Activated T-cell treated with anti-CD3 and anti-CD28 coated beads for 24 hours (primary cell): ENCODE measurements at places on chromosomes 1 and 21.

- no peak for DNase-seq
Measured at GRCh38 chr1:25173809-25174340, 58.4 kb downstream of the SYF2 start.

- DNase-seq, result no peak
Measured at GRCh38 chr1:10517677-10517982, 42.9 kb downstream of the PEX14 start.

DNA sequence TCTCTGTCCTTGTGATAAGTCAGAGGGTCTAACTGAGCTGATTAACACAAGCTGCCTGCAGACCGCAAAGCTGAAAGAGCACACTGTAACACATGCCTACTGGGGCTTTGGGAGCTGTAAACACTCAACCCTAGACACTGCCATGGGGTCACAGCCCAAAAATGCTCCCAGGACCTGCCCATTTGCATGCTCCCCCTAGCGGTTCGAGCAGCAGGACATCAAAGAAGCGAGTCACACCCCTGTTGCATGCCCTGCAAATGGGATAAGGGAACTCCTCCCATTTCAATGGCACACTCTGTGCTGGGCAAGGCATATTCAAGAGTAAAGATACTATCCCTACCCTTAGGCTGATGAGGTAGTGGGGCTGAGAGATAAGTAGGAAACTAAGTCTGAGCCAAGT lies 22.8 kb downstream of the LCE3E start:
- no peak for DNase-seq

DNA sequence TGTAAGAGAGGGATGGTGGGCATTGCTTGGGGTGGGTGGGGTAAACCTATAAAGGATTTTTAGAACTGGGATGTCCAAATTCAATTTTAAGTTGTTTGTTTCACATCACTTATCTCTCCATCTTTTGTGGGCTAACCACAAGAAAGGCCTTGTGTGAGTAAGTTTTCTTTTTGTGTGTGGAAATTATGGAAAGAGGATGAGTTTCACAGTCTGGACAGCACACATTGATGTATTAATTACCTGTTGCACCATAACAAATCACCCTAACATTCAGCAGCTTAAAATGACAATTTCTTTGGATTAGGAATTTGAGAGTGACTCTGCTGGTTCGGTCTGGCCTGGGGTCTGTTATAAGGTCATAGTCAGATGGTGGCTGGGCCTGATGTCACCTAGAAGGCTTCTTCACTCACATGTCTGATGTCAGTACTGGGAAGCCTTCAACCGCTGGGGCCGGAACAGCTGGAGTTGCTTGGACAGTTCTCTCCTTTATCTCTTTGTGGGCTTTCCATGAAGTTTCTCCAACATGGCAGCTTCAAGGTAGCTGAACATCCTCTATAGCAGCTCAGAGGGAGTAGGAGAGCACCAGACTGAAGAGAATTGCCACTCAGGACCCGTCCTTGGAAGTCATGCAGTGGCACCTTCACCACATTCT lies 2.0 kb upstream of the COL9A2 start:
- no peak for DNase-seq

GRCh38 chr1:8627728-8628127 lies 189.7 kb downstream of the RERE start:
- DNase-seq, result no peak

DNA sequence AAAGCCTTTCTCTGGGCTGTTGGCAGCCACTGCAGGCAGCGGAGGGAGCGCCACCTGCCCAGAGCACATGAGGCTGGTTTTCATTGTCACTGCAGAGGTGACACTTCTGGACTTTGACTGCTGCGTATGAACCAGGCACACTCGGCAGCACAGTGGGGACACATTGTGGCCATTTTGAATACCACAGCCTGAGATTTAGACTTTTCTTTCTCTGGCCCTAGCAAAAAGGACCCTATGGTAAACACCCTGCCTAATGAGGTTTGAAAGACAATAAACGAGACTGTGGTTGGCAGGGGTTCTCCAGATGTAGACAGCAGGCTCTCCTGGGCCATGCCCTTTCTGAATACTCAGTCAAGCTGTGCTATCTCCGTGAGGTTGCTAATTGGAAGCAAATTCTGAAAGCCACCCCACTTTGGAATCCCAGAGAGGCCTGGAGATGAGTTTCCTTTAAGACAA lies 12.0 kb upstream of the KCNE2 start:
- DNase-seq, result no peak

GRCh38 chr1:59309795-59310548 lies 13.1 kb downstream of the FGGY start:
- no peak for DNase-seq

- no peak for DNase-seq
Measured at GRCh38 chr1:109909561-109909960, 1.1 kb upstream of the CSF1 start.

DNA sequence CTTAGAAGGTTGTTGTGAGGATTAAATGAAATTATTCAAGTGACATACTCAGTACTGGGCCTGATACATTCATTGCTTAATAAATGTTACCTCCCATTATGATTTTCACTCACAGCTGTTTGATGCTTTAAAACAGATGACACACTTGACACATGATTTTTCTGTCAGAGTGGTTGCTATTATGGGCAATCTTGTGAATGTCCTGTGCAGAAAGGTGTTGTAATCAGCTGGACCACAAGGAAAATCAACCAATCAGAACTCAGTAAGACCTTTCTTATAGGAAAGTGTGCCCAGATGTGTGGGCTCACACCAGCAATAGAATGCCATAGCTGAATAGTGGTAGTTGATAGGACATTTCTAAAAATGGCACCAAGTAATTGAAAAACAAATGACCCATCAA lies 23.5 kb downstream of the GJA5 start:
- DNase-seq, result no peak

GRCh38 chr1:200867018-200867811 lies 5.6 kb upstream of the GPR25 start:
- DNase-seq, result no peak

DNA sequence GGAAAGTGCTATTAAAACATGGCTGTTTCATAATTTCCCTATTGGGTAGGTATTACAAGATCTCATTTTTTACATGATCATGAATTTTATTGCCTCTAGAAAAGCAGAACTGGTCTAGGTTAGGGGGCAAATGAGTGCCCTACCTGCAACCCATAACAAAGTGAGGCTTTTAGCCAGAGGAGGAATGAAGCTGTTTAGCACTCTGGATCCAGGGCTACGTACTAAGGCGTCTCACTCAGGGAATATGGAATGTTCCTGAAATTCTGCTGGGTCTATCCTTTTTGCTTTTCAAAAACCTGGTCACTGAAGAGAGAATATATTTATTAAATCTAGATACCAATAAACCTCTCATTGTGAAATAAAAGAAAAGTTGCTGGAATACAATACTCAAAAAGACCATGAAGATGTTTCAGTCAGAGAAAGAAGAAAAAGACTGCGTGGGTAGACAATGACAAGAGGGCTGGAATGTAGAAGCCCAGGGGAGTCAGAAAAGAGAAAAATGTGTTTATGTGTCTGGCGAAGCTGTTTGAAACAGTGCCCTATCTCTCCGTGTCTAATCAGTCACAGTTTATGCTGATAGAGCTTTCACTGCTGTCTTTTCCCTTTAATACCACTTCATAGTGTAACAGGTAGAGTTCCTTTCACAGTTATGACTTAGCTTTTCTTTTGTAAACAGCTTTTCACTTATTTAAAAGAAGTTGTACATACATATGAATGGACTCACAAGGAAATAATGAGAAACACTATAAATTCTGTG lies 25.0 kb upstream of the SYDE2 start:
- no peak for DNase-seq

- peak; percentile 13 for DNase-seq
Measured at GRCh38 chr1:231421546-231421970, 529 bp downstream of the EGLN1 start.

- no peak for DNase-seq
Measured at GRCh38 chr1:43766818-43767525, 59.6 kb downstream of the ST3GAL3 start.

DNA sequence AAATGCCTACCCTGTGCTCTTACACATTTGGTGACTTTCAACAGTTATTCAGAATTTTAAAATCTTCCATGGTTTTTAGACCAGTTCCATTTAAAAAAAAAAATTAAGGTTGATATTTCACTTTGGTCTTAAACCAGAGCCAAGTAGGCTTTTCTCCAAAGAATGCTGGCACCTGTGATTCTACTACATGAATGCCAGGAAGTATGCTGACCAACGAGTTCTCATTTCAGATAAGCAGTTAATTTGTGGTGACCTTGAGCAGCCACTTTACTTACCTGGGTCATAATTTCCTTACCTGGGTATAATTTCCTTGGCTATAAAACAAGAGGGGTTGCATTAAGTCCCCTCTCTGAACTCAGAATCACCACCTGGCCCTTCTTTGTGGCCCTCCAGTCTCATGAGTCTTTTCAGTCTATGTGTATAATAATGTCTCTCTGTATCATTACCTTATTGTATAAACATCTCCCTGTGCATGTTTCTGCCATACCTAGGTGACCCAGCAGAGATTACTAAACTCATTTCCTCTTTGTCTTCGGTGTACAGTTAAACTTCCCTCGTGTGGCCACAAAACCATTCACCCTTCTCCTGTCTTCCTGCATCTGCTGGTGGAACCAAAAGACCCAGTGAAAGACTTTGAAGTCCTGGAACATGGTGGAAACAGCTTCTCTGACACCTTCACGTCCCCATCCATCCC lies 139.1 kb upstream of the DPT start:
- no peak for DNase-seq

- no peak for DNase-seq
Measured at GRCh38 chr1:171221665-171222591, 26.4 kb upstream of the FMO1 start.

GRCh38 chr1:62438163-62438562 lies 1.3 kb downstream of the USP1 start:
- DNase-seq, result no peak

DNA sequence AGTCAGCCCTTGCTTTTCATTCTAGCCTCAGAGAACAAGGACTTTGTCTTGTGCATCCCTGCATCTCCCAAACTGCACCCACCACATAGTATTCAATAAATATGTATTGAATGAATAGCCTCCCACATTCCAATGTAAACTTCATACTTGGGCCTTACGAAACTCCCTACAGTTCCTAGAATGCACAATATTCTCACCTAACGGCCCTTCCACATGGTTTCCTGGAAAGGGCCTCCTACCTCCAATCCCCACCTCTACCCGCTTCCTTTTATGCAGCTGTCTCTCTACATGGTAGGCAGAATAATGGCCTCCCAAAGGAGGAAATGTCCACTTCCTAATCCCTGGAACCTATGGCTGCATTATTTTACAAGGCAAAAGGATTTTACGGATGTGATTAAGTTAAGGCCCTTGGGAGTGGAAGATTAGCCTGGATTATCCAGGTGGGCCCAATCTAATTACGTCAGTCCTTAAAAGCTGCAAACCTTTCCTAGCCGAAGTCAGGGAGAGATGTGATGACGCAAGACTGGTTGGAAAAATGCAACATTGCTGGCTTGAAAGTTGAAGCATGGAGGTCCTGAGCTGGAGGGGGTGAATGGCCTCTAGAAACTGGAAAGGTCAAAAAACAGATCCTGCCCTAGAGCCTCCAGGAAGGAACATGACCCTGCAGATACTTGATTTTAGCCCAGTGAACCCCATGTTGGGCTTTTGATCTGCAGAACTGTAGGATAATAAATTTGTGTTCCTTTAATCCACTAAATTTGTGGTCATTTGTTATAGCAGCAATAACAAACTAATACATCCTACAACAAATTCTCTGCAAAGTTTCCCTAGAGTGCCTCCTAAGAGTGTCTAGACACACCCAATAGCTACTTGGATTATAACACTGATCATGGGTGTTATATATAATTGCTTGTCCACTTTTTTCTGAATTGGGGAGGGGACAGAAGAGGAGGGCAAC lies 5.2 kb upstream of the PIK3C2B start:
- DNase-seq, result no peak

DNA sequence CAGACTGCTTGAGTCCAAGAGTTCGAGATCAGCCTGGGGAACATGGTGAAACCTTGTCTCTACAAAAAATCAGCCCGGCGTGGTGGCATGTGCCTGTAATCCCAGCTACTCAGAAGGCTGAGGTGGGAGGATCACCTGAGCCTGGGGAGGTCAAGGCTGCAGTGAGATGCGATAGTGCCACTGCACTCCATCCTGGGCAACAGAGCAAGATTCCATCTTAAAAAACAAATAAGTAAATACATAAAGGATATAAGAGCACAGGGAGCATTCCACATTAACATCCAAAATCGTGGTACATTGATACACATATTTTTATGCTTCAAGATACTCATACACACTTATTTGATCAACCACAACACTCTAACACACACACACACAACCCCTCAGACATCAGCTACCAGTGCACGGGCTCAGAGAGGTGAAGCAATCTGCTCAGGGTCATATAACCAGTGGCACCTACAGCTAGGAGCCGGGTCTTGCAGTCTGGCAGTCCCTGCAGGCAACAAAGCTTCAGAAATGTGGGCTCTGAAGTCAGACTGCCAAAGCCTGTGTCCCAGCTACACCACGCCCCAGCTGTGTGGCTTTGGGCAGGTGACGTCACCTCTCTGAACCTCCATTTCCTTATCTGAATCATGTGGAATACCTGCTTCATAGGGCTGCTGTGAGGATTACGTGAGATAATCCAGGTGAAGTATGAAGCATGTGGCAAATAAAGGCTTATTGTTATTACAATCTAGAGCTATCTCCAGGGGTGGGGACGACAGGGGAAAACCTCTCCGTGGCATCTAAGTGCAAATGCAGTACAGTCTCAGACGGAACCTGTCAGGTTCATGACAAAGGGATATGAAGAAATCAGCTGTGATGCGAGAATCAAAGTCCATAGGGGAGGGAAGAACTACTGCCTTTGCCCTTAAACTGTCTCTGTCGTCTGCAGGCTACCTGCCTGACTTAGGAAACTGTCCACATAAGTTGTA lies 4.8 kb upstream of the CRYBG2 start:
- peak; percentile 48 for DNase-seq

GRCh38 chr1:160075836-160076235 lies 5.5 kb upstream of the KCNJ9 start:
- DNase-seq, result no peak

- DNase-seq, result no peak
Measured at GRCh38 chr1:91054780-91055481, 33.1 kb upstream of the ZNF644 start.

DNA sequence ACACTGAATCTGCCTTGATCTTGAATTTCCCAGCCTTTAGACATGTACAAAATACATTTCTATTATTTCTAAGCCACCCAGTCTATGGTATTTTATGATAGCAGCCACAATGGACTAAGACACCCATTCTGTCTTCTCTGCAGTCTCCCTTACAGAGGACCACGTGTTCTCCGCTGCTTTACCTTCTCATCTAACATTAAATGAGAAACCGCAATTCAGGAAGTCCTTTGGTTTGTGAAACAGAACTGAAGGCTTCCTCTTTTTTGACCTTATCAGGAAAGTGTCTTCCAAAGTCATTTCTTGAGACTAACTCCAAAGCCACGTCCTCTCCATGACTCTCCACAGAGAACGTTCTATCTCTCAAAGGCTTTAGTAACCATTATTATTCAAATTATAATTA lies 560.1 kb downstream of the OMA1 start:
- no peak for DNase-seq

GRCh38 chr21:34271189-34271851 lies 92.5 kb upstream of the KCNE2 start:
- no peak for DNase-seq

GRCh38 chr1:212641956-212642355 lies 33.4 kb downstream of the ATF3 start:
- DNase-seq, result no peak

GRCh38 chr1:245550720-245551043 lies 395.9 kb downstream of the KIF26B start:
- DNase-seq, result no peak

GRCh38 chr1:81375884-81376548 lies 424.7 kb upstream of the ADGRL2 start:
- DNase-seq, result no peak
